ENCODE measurements at places on chromosomes 6 and 20.
A peak's percentile ranks its signal among the peaks of the same experiment; 100 is the strongest.

- peak; percentile 91 for DNase-seq
Measured at GRCh38 chr20:34824452-34824805, 1.0 kb downstream of the NCOA6 start.

GRCh38 chr6:3236005-3236404 lies 8.6 kb upstream of the TUBB2B start:
- DNase-seq: no peak

- no peak for DNase-seq
Measured at GRCh38 chr6:44224029-44224964, 902 bp downstream of the SLC29A1 start.

DNA sequence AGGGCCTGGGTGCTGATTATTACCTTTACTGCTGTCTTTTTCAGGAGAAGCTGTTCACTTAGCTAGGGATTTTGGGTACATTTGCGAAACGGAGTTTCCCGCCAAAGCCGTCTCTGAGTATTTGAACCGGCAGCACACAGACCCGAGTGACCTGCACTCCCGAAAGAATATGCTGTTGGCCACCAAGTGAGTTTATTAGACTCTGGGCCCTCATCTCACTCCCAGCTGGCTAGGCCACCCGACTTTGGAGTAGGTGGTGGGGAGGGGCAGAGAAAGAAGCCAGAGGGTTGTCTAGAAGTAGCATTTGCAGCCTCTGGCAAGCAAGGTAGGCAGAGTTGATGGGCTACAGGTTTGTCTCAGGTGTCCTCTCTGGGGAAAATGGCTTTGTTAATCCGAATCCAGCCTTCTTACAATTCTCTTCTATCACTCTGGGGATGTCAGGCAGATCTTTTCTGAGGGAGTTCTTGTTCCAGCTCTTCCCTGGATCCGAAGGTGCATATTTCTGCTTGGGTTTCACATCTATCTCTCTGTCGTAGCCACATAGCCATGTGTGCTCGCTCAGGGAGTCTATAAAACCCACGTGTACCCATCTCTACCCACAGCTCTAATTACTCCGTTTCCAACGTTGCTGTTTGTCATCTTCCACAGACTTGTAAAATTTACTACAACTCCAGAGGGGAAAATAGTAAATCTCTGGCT lies 21.6 kb downstream of the TFAP2B start:
- no peak for DNase-seq

All from colonic mucosa (tissue), 4 donors.